ENCODE measurements at places on chromosomes 7 and 10. TPM values are rescaled to one million over a fixed set of nuclear protein-coding genes. Genes with fewer than 3 reads are reported as not detected.

DNA sequence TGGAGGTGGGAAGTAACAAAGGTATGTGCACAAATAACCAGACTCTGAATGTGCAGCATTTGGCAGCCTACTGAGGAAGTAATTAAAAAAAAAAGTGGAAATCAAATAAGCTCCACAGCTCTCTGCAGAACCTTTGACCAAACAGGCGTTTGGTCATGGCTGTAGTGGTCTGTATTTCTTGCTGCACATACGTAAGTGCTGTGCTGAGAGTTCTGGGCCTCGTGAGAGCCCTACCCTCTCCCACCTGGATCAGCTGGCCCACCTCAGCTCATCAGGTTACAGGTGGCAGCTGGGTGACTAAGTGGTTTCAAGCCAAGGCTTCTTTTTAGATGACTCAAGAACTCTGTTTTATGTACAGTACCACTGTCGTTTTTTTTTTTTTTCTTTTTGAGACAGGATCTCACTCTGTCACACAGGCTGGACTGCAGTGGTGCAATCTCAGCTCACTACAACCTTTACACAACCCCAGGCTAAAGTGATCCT is 178.2 kb upstream of the KLF6 start:
- peak; percentile 49 for DNase-seq

DNA sequence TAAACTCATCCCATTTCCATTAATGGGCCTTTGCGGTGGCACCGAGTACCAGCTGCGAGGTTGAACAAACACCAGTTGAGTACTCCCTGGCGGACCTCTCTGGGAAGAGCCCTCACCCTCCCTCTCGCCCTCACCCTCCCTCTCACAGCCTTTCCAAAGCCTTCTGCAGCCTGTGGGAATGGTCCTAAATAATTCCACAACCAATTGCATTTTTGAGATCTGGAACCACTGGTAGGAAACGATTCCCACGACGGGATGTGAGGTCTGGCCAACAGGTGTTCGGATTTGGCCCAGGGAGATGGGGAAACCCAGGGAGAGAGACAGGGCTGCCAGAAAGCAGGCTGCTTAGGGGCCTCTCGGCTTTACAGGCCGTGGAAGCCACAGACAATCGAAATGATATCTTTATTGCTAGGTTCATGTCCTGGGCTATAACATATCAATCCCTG is 5.3 kb downstream of the PTF1A start:
- no peak for DNase-seq

DNA sequence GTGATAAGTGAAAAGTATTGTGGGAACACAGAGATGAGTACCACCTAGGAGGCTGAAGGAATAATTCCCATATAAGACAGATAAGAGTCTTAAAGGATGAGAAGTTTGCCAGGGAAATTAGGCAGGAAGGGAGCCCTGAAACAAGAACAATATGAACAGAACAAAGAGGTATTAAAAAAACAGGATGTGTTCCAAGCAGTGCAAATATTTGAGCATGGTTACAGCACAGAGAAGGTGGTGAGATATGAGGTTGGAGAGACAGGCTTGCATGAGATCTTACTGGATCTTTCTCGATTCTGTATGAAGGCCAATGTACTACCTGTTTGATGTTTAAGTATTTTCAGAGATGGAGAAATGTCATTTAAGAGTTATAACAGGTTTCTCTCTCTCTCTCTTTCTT is 20.3 kb downstream of the TAC1 start:
- no peak for DNase-seq

GRCh38 chr10:12025591-12025990 is 17.0 kb downstream of the UPF2 start:
- DNase-seq, result no peak

DNA sequence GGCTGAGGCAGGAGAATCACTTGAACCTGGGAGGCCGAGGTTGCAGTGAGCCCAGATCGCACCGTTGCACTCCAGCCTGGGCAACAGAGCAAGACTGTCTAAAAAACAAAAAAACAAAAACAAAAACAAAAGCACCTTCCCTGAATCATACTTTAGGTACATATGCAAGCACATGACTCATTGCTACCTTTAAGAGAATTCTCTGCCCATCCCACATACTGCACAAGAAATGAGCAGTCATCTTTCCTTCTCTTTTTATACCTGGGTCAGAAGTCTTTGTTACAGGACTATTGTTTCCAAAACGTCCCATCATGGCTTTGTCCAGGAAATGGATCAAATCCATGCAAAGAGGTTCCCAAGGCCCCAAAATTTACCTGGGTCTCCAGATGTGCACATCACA is 21.5 kb upstream of the AKR1B10 start:
- DNase-seq, result no peak

DNA sequence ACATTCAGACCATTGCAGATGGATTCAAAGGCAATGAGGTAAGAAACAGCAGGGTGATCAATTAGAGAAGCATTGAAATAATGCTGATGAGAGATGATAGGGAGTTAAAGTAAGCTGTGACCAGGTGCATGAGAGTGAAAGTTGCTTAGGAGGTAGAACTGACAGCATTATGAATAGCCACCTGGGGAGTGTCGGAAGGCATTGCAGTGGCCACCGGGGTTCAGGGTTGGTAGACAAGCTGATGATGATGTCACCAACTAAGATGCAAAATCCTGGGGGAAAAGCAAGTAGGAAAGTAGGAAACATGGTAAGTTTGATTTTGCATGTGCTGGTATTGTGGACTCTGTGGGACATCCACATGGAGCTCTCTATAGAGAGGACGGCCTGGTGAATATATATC is 211.9 kb upstream of the ETV1 start:
- DNase-seq, result no peak

DNA sequence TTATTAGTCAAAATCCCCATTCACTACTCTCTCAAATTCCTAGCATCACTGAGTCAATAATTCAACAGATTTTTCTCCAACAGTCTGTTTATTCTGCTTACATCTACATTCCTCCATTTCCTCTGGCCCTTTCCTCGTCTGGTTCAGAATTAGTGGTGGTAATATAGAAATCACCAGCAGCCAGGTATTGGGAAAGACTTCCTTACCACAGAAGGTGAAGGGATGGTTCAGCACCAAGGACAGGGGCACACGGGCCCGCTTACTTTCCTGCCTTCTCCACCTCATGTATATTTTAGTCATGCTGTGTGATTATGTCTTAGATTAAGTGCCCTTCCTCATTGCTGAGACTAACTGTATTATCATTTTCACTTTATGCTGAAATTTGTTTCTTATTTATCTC is 70.4 kb upstream of the APBB1IP start:
- peak; percentile 54 for DNase-seq

DNA sequence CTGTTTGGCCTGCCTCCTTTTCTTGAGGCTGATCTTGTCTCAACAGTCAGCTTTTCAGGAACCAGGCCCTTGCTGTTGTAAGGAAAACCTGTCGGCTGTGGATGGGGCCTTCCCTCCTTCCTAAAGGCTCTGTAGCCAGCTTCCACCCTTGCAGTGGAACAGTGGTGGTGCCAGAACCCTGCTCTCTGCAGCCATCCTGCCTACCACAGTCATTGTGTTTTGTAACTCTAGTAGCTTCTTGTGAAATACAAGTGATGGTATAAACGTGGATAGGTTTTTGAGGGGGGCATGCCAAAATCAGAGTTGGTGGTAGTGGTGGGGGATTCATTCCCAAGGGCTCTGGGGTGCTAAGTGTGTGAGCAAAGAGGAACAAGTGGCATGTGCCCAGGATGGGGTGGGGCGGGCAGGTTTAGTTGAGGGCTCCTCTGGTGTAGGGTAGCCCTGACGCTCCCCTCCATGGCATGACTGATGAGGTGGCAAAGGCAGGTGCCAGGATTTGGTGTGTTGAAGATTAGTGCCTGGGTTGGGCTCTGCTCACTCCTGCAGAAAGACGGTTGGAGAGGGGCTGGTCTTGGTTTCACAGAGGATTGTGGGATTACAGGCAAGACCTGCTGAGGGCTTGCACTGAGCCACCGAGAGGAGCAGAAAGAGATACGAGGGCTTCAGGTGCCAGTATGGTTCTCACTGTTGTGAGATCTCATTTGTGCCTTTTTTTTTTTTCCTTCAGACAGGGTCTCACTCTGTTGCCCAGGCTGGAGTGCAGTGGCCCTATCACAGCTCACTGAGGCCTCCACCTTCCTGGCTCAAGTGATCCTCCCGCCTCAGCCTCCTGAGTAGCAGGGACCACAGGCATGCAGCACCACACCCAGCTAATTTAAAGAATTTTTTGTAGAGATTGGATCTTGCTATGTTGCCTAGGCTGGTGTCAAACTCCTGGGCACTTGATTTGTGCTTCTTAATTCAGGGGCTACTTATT is 7.4 kb downstream of the TSPAN14 start:
- no peak for DNase-seq

DNA sequence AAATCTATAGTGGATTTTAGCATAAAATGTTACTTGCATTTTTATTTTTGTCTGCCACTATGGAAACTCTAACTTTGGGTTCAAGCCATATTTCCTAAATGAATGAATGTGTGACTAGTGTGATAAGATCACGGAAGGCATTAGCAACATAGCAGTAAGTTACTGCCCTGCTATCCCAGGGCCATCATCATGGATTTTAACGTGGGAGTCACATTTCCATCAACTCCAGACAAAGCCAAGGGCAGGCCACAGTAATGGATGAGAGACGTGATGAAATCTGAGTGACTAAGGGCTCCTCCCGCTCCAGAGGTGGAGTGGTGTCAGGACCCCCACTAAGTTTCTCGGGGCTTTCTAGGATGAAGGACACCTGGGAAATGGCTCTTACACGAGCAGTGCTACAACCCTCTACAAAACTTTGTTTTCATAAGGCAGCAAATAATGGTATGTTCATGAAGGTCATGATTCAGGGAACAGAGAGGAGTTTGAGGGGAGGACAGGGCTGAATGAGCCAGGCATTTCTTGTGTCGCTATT is 34.3 kb downstream of the C10orf120 start:
- no peak for DNase-seq

GRCh38 chr7:69438584-69439412 is 159.5 kb upstream of the AUTS2 start:
- DNase-seq, result no peak

- DNase-seq, result peak; percentile 98
Observed at GRCh38 chr7:89232-90019, 102.9 kb upstream of the FAM20C start.

- no peak for DNase-seq
Observed at GRCh38 chr10:133211959-133212852, 17.8 kb upstream of the UTF1 start.

The DBNL gene
- 154 TPM for total RNA-seq

The PPP1R9A gene
- total RNA-seq, result 4.3 TPM

The ARHGEF5 gene
- 1.0 TPM for total RNA-seq

The IQUB gene
- total RNA-seq, result not detected

The OPALIN gene
- not detected for total RNA-seq

The PPP1R3A gene
- not detected for total RNA-seq
